ENCODE measurements at places on chromosomes 12 and 14.

DNA sequence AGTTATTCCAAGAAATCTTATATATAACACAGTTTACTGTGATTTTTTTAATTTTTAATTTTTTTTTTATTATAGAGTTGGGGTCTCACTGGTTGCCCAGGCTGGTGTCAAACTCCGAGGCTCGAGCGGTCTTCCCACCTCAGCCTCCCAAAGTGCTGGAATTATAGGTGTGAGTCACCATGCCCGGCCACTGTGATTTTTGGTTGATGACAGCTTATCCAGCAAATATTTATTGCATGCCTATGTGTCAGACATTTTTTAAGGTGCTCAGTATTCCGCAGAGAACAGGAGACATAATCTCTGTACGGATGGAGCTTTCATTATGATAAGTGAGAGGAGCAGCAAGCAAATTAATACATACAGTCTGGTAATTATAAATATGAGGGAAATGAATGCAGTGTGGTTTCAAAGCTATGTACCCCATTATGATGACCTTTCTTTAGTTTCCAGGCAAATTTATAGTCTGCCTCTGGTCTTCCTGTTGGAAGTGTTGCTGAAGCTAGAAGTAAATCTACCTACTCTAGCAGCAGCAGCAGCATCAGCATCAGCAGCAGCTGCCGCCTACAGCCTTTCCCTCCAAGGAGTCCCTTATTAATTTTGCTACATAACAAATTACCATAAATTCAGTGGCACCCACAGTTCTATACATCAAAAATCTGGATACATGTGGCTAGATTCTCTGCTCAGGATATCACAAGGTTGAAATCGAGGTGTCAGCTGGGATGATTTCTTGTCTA lies 32.3 kb downstream of the FRS2 start:
- no peak for DNase-seq

DNA sequence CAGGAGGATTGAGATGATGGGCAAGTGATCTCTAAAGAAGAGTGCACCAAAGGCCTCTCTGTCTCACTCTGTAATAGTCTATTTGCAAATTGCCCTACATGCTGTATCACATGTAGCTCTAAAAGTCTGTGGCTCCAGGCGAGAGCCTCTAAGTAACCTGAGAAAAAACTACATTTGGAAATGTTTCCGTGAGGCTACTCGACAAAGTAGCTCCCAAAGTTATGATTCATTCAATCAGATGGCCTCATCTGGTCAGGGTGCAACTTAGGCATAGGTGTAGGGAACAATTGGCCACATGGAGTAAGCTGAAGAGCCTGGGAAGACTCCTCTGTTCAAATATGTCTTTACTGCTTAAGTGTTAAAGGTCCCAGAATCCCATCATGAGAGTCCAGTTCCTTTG lies 155.4 kb upstream of the PLEKHG7 start:
- no peak for DNase-seq

DNA sequence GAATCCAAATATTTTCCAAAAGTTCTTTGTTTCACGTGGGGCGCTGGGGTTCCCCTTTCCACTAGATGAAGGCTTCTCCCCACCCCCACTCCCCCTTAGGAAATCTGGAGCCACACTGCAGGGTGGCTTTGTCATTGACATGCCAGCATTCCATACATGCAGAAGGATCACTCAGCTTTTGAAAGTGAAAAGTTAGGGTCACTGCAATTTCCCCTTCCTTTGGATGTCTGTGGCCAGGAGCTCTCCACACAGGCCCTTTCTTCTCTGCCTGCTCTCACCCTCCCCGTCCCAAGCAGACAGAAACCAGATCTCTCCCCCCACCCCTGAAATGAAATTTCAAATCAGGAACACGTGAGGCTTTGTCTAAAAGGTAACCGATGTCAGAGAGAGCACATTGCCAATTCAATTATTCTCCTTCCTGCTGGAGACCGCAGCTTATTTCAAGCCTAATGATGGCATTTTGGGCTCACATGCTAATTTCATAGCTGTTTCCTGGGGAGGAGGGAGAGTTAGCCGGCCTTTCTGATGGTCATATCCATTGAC lies 153.9 kb upstream of the RFLNA start:
- DNase-seq, result no peak

GRCh38 chr12:127238107-127238506 lies 1028.9 kb upstream of the TMEM132C start:
- no peak for DNase-seq

DNA sequence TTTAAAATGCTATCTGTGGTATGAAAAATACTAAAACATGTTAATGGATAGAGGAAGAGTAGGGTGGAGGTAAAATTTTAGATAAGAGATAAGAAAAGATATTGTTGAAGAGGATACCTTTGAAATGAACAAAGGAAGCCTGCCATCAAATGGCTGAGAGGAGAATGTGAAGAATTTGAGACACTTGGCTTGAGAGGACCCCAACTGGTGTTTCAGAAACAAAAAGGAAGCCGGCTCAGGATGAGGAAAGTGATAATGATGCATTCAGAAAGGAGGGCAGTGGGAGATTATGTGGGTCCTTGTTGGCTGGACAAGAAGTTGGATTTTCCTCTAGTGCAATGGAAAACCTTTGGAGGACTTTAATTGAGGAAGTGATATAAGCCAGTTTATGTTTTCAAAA lies 264.4 kb downstream of the DUSP6 start:
- DNase-seq, result no peak

- no peak for DNase-seq
Observed at GRCh38 chr14:36580856-36581831, 1.3 kb downstream of the NKX2-8 start.

DNA sequence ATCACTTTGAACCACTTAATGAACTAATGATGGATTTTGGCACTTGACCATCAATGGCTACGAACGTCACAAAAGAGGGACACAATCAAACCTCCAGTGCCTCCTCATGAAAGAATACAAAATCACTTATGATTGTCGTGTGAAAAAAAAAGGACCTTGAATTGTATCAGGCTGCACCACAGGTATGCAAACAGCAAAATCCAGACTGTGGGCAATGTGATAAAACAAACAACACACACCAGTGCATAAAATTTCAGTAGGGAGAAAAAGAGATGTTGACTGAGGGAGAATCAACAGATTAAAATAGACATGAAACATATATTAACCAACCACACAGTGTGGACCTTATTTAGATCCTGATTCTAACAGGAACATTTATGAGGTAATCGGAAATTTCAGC lies 2.6 kb downstream of the TSPAN8 start:
- DNase-seq, result no peak

DNA sequence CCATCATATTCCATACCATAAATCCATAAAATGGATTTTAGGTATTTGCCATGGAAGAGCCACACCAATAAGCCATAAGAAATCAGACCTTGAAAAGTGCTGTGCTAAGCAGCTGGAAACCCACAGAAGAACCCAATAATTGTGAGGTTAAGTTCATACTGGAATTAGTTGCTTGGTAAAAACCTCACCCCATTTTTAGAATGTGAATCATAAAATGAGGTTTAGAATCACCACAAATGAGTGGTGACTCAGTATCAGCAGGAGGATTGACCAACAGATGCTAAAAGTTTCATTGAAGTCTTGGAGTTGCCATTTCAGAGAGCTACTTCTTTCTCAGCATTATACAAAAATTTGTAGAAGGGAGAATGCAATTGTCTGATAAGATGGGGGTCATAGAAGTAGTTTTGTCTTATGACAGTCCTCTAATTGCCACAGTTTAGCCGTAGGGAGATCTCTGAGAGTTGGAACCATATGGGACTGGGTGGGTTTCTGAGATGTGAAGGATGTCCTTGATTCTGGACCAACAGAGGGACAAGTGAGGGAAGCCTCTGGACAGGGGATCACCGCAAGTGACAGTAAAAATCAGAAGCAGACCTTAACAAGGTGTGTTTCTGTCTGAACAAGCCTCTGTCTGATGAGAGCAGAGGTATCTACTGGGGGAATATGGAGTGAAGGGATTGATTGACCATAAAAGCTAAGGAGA lies 1.4 kb upstream of the STON2 start:
- peak; percentile 92 for DNase-seq

- peak; percentile 63 for DNase-seq
Observed at GRCh38 chr14:66495218-66496098, 9.3 kb downstream of the CCDC196 start.

- DNase-seq, result no peak
Observed at GRCh38 chr14:22569737-22570131, 19.3 kb downstream of the DAD1 start.

GRCh38 chr14:50237427-50237826 lies 6.0 kb upstream of the SOS2 start:
- no peak for DNase-seq

DNA sequence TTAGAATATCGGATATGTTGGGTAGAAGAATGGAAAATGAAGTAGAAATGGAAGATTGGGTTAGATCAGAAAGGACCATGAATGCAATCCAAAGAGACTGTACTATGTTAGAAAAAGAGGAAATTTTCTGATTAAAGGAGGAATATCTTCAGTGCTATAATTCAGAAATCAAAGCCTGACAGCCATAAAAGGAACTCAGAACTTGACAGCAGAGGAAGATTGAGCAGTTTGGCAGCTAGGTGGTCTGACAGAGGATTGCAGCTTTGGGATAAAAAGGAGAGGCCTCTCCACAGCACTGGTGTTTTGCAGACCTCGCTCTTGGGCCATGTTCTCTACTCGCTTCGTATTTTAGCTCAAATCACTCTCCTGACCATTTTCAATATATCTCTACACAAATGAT lies 354.8 kb upstream of the SOX5 start:
- no peak for DNase-seq

GRCh38 chr14:26597071-26597588 lies 703 bp downstream of the NOVA1 start:
- no peak for DNase-seq

GRCh38 chr14:39218171-39218769 lies 15.4 kb upstream of the MIA2 start:
- no peak for DNase-seq

DNA sequence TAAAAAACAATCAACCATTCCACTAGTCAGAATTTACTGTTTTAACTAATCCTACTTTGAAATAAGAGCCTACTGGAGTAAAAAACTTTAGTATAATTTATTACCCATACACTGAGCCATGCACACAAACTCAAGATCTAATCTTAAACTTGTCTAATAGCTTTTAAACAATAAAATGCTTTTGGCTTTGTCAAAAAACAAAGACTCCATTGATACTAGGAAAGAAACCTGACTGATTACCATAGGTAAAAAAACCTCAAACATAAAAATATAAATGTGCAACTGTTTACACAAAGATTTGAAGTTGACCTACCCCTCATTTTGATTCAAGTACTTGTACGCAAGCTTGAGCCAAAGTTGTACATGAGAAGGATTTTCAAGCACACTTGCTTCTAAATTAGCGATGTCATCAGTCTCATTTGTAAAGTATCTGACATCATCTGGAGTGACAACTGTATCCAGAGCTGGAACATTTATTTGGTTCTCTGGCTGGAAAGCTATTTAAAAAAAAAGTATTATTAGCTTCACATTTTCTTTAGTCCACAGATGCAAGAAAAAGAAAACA lies 36.1 kb downstream of the ZFC3H1 start:
- DNase-seq, result no peak

- no peak for DNase-seq
Observed at GRCh38 chr14:101483829-101484228, 77.5 kb upstream of the DIO3 start.

DNA sequence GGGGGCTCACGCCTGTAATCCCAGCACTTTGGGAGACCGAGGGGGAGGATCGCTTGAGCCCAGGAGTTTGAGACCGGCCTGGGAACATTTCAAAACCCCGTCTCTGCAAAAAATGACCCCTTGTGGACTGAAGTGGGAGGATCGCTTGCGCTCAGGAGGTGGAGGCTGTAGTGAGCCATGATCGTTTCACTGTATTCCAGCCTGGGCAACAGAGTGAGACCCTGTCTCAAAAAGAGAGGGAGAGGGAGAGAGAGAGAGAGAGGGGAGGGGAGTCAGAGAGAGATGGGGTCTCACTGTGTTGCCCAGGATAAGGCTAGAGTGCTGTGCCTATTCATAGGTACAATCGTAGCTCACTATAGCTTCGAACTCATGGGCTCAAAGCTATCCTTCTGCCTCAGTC lies 2.8 kb downstream of the FGD4 start:
- no peak for DNase-seq

DNA sequence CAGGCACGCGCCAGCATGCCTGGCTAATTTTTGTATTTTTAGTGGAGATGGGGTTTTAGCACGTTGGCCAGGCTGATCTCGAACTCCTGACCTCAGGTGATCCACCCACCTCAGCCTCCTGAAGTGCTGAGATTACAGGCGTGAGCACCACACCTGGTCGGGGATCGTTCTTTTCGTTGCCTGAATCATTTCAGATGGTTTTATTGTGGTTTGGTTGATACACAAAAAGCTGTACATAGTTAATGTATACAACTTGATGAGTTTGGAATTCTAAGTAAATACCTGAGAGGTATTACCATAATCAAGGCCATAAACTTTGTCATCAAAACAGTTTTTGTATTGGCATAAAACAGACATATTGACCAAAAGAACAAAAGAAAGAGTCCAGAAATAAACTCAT lies 63.3 kb downstream of the RIC8B start:
- DNase-seq, result no peak

DNA sequence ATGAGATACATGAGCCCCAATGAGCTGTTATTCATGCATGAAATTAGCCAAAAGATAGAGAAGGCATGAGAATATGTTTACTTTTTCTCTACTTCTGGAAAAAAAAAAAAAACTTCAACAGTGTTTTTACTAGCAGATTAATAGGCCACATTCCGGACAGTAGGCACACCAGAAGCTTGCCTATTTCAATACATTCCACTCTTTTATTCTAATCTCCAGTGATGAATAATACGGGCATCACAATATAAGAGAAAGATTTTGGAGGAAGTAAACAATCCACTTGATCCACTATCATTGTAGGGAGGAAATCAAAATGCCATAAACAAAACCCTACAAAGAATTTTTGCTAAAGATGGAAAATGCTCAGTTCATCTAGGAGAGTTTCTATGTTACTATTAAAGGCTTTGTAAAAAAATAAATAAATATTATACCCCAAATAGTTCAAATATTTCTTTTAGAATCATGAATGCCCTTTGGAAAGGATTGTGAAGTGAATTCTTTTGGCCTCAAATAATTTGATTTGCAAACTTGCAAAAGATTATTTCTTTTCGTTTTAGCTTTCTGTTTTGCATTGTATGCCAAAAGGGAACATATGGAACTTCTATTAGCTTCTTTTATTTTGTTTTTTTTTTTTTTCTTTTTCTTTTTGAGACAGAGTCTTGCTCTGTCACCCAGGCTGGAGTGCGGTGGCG lies 232.6 kb downstream of the EPS8 start:
- no peak for DNase-seq

GRCh38 chr14:20470603-20470901 lies 1.3 kb downstream of the PNP start:
- DNase-seq, result no peak

- DNase-seq, result no peak
Observed at GRCh38 chr14:89480278-89480677, 63.2 kb upstream of the FOXN3 start.

GRCh38 chr12:112937741-112938719 lies at the start of gene OAS3:
TSS of gene OAS3 (plus strand) at chr12:112938474. CDS start at chr12:112938531, 57 bp downstream.
- DNase-seq, result peak; percentile 57
